ENCODE measurements at places on chromosomes 6 and 20.

GRCh38 chr20:44345147-44345546 lies 8.3 kb downstream of the R3HDML start:
- DNase-seq, result no peak

DNA sequence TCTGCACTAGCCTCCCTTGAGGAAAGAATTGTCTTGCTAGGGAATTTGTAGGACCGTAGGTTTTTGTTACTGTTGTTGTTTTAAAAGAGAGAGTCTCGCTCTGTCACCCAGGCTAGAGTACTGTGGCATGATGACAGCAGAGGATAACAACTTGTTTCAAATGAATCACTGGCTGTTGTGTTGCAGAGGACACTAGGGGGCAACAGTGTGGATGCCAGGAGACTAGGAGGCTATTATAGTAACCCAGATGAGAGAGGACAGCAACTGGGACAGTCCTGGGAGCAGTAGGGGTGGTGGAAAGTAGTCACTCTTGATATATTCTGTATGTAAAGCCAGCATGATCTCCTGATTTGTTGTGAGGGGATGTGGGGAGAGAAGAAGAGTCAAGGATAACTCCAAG lies 41.8 kb upstream of the LAMA4 start:
- DNase-seq, result no peak

- no peak for DNase-seq
Observed at GRCh38 chr6:26311385-26312095, 53.5 kb upstream of the BTN3A2 start.

GRCh38 chr6:168265394-168265793 lies 54.2 kb downstream of the DACT2 start:
- DNase-seq, result no peak

DNA sequence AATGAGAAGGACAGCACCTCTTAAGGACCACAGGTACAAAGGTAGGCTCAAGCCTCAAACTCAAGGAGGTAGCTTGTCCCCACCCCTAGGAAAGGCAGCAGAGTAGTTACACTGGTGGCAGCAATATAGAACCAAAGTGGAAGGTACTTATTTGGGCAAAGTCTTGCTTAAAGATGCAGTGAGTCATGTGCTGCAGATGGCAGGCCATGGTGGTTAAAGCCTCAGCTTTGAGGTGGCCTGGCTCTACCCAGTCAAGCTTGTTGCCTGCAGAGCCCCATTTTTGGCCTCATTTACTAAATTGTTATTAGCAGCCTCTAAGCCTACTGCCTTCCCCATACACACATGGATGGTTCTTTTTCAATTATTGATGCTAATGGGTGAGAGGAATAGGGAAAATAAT lies 146.0 kb downstream of the ELOVL4 start:
- DNase-seq, result no peak

GRCh38 chr6:100176311-100176950 lies 182.4 kb upstream of the MCHR2 start:
- DNase-seq, result no peak

GRCh38 chr6:146543940-146544615 lies 445 bp downstream of the RAB32 start:
- no peak for DNase-seq

- DNase-seq, result no peak
Observed at GRCh38 chr20:31559704-31560093, 45.4 kb upstream of the ID1 start.

- no peak for DNase-seq
Observed at GRCh38 chr6:132161283-132161682, 210.1 kb upstream of the CCN2 start.

DNA sequence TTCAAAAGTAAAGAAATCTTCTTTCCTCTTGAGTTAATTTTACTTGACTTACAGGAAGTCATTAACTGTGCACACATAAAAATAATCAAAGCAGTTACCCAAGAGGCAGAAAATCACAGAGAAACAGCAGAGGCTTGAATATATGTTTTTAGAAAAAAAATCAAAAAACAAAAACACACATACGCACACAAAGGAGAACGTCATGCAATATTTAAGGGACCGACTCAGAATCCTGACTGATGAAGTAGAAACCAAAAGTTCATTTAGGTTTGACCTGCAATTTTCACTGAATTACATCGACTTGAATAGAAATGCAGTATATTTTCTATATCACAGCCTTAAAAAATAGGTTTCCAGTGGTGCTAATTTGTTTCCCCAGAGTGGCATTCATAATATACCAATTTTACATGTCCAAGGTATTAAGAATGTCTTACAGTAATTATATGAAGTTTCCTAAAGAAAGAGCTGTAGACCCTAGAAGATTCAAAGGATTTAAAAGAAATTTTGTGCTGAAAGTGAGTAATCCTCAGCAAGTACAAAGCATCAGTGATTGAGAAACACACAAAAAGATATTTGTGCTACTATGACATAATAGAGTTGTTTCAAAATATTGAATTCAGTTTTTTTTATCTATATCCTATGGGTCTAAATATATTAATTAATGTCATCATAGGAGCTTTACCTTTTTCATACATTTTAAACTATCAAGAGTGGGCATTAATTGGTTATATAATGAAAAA lies 358.5 kb upstream of the RUNX2 start:
- no peak for DNase-seq

DNA sequence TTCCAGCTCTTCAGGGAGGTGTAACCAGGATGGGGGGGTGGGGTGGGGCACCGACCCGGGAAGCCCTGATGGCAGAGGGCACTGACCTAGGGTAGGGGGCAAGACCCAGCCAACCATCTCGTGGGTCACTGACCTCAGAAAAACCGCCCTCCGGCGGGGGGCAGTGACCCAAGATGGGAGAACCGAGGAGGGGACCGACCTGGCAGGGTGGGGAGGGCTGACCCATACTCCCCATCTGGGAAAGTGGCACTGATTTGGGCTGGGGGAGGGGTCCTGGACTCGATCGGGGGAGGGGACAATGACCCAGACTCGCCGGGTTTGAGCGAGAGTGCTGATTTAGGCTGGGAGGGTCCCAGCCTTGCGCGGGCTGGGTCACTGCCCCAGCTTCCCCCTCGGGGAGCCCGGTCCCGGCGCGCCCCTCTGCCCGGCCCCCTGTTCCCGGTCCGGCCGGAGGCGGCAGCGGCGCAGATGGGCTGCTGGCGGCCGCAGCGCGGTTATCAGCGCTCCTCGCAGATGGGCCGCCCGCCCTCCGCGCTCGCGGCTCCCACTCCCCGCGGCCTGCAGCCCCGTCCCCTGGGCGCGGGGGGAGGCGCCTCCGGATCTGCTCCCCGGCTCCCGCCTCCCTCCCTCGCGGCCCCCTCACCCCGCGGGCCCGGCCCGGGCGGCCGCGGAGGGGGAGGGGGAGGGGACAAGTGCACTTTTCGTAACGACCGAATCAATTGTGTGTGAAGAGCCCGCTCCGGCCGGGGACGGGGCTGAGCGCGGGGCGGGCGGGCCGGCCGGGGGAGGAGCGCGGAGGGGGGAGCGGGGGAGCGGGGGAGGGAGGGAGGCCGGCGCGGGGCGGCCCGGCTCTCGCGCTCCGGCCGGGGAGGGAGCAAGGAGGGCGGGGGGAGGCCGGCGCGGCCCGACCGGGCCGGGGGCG lies 2.2 kb downstream of the NOL4L start:
- DNase-seq, result no peak

GRCh38 chr6:67591910-67592309 lies 1043.2 kb upstream of the ADGRB3 start:
- no peak for DNase-seq

DNA sequence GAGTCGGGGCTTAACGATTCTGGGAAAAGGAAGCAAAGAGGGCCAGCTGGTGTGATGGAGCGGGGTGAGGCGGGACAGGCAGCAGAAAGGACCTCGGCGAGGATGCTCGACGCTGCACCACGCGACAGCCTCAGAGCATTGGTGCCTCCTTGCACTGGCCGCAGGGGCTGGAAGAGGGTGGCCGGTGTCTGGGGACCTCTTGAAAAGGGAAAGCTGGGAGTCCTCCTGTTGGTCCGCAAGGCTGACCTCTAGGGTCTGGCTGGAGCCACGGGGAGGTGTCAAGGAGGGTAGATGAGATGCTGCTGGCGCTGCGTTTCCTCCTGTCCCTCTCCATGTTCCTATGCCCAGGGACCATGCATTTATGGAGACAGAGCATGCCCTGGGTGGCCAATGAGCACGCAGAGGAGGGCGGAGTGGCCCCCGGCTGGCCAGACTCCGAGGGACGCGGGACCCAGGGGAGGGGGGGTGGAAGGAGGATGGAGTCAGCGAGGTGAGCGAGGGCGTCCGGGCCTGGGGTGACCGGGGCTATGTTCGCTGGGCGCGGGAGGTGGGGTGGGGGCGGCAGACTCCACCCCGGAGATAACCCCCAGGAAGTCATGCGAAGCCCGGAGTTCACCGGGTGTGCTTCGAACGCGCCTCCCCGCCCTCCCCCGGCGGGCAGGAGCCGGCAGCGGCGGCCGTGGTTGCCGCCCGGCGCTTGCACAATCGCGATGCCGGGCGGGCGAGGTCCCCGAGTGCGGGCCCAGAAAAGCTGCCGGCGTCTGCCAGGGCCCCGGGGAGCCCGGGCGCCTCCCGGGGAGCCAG lies at the start of gene CYP24A1:
Gene CYP24A1, minus strand, starts transcription at position 334 of the 804 bp plus-strand sequence. CDS start 407 bp downstream, outside the sequence.
- DNase-seq, result no peak

GRCh38 chr6:115668211-115668610 lies 392.5 kb downstream of the FRK start:
- no peak for DNase-seq

DNA sequence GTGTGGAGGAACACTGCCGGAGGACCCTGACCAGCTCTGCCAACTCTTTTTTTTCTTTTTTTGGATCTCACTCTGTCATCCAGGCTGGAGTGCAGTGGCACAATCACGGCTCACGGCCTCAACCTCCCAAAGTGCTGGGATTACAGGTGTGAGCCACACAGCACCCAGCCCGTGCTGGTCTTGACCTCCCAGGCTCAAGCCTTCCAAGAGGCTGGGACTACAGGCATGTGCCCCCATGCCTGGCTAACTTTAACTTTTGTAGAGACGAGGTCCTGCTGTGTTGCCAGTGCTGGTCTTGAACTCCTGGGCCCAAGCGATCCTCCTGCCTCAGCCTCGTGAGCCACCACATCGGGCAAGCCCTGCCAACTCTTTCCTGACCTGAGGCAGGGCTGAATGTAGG lies 11.2 kb downstream of the GCNT2 start:
- no peak for DNase-seq

- DNase-seq, result no peak
Observed at GRCh38 chr6:64672651-64673050, 1034.4 kb downstream of the EYS start.

Measured in esophagus squamous epithelium (tissue), 5 donors.